Adrenal gland (tissue), 19 donors: ENCODE measurements at places on chromosomes 11 and 22. TPM values are rescaled to one million over a fixed set of nuclear protein-coding genes. Genes with fewer than 3 reads are reported as not detected.

DNA sequence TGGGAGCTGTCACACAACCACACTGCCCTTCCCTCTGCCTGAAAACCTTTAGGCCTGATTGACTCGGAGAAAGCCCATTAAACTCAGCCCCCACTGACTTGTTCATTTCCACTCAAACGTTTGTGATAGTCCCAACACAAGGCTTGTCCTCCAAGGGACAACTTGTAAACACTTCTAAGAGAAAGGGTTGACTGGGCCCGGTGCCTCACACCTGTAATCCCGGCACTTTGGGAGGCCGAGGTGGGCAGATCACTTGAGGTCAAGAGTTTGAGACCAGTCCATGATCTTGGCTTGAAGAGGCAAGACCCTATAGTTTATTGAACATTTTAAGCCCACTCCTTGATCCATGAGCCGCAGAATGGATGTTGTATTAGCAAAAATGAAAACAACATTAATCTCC lies 63.3 kb upstream of the PRODH start:
- DNase-seq, result no peak

- DNase-seq, result peak; percentile 95
These were observed 26.0 kb downstream of the TENM4 start for GRCh38 chr11:79414644-79415317.

- DNase-seq, result no peak
These were observed 7.5 kb upstream of the KRTAP5-7 start for GRCh38 chr11:71519546-71519945.

DNA sequence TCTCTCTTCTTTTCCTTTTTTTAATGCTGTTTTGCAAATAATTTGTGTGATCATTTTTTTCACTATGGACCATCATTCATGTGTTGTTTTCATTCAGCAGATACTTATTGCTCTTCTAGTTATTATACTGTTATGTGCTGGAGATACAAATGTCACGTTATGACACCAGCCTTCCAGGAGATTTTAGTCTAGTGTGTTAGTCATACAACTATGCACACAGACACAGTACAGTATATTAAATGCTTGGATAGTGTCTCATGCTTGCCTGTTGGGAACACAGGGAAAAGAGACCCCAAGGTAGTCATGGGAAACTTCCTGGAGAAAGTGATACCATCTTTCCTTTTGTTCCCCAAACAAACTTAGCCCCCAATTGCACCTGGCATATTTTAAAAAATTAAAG lies 116.1 kb downstream of the UVRAG start:
- DNase-seq, result no peak

GRCh38 chr11:103067118-103067517 lies 24.8 kb downstream of the DCUN1D5 start:
- DNase-seq, result peak; percentile 18

- DNase-seq, result no peak
These were observed 315.8 kb downstream of the CTTN start for GRCh38 chr11:70713988-70714665.

GRCh38 chr22:42066126-42066761 lies 4.4 kb downstream of the NAGA start:
- no peak for DNase-seq

DNA sequence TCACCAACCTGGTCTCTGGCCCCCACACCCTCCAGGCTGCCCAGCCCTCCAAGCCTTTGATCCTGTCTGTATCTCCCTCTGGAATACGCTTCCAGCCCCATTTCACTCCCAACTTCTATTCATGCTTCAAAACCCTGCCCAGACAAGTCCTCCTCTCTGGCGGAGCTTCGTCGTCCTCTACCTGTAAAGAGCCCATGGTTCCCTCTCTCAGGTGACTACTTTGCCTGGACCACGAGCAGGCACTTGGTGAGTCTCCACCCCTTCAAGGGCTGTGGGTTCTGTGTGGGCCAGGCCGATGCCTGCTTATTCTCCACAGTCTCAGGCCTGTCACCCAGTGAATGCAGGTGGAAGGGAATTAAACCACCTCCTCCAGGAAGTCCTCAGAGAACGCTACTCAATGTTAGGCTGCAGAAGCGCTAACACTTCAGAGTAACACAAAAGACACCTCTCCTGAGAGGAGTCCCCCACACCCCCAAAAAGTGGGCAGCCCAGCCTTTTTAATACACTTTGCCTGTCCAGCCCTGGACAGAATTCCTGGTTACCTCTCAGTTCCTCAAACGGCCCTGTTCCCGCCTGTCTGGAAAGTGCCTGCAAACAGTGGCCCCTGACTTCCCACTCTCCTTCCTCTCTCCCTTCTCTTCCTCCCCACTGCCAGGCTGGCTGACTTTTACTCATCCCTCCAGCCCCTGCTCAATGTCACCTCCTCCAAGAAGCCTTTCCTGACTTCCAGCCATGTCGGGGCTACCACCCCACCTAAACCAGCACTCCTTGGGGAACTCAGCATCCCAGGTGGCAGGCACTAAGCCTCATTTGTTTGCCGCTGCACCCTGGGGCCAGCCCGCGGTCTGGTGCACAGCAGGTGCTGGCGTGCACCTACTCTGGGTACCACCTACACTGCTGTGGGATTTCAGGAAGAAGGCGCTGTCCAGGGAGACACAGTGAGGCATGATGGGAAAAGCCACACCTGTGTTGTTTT lies 9.0 kb downstream of the RAC2 start:
- no peak for DNase-seq

- DNase-seq, result peak; percentile 8
These were observed 1166.5 kb downstream of the LRRC4C start for GRCh38 chr11:40292721-40293508.

- no peak for DNase-seq
These were observed 120.2 kb downstream of the NECTIN1 start for GRCh38 chr11:119608781-119609180.

DNA sequence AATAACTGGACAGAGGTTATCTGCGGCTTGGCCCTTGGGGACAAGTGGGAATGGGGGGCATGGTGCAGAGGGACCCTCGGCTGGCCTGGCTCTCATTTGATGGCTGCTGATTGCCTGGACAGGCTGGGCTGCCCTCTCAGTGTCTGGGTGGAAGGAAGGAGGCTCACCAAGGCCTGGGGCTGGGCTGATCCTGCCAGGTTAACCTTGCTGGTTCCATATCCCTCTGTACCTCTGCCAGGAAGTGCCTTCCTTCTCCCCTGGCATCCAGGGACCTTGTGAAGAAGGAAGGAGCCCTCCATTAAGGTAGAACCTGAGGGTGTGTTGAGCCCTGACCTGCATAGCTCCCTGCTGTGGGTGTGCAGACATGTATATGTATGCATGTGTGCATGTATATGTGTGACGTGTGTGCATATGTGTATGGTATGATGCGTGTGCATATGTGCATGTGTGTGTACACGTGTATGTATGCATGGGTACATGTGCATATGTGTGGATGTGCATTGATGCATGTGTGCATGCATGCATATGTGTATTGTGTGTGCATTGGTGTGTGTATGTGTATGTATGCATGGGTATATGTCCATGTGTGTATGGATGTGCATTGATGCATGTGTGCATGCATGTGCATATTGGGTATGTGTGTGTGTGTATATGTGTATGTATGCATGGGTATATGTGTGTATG lies 433.9 kb downstream of the TBC1D22A start:
- no peak for DNase-seq

- DNase-seq, result peak; percentile 53
These were observed 10.2 kb downstream of the GNB1L start for GRCh38 chr22:19844377-19845053.

DNA sequence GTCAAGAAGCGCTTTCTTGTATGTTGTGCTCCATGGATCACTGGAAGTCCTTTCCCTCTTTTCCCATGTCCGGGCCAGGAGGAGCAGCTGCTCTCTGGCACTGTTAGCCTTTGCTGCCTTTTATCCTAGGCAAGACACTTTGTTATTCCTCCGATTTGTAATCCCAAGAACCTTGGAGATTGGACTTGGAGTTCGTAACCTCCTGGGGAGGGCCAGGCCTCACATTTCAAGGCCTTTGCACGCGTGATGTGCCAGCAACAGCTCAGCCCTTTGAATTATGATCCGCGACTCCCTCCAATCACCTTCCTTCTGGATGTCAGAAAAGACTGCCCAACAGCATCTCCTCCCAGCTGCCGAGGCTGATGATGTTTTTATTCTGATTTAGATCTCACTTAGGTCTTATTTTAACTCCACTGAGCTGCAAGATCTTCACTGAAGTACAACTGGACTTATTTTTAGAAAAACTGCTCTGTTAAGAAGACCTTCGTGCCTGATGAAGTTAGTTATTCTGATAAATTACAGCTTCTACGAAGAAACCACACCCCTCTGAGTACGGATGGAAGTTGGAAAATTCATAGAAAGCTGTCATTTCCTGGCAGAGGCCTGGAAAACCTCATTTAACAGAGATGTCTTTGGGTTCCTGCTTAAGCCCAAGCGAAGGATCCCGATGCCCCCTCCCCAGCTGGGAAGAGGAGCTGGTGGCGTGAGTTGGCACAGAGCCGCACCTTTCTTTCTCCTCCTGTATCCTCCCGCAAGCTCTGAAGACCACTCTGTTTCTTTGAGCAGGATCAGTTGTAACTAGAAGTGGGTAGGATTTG lies 62.4 kb downstream of the PARVB start:
- DNase-seq, result peak; percentile 76

DNA sequence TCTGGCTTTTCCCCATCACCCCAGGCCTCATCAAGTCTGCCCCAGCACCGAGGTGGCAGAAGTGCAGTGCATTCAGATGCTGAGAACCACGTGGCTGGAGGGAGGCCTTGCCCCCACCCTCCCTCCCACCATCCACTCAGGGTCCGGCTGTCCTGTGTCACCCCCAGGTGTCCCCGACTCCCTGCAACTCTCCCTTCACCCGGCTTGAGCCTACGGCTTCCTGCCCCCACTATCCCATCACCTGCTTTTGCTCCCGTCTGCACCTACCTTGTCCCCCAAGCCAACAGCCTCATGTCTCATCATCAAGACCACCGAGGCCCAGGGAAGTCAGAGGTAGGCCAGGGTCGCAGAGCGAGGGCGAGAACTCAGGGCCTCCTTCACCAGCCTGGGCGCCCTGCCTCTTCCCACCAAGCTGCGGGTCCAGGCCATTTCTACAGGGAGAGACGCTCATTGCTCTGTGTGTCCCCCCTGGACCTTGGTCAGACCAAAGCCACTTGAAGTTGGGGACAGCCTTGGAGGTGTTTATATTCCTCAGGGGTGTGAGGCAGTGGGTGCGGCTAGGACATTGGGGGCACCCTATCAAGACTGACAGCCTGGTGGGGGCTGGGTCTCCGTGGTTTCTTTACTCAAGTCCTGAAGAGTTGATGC lies 66.2 kb upstream of the CCND1 start:
- DNase-seq, result no peak

DNA sequence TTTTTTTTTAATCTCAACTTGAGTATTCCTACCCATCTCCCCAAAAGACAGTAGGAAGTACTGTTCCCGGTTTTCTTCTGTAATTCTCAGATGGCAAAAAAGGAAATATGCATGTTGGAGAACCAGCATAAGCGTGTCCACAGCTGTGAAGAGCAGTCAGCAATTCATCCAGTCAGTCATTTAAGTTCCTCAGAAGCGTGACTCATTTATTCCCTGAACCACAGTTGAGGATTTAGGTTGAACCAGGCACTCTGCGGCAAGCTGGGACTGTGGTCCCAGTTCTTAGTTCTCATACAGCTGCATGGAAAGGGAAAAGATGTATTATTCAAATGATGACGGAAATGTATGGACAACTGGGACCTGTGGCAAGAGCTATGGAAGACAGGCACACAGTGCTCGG lies 61.0 kb upstream of the MYO18B start:
- no peak for DNase-seq

GRCh38 chr11:108873941-108874340 lies 209.1 kb downstream of the DDX10 start:
- DNase-seq, result no peak

Gene C11orf42
- total RNA-seq, result not detected

Gene METTL15
- 45.5 TPM for total RNA-seq

Gene HTR3B
- total RNA-seq, result not detected

Gene CHRNA10
- not detected for total RNA-seq

Gene MISFA
- not detected for total RNA-seq

Gene PSMC3
- total RNA-seq, result 85.4 TPM

Gene SYT12
- 2.6 TPM for total RNA-seq

Gene FAU
- 794 TPM for total RNA-seq

Gene ARHGAP1
- 93.9 TPM for total RNA-seq

Gene RASSF10
- total RNA-seq, result not detected
